Epithelial cell of proximal tubule (primary cell): ENCODE measurements at places on chromosomes 2 and 18. TPM values are rescaled to one million over a fixed set of nuclear protein-coding genes. Genes with fewer than 3 reads are reported as not detected.

Gene LOXHD1
- not detected in 2 replicates for total RNA-seq

Gene L3MBTL4
- total RNA-seq: 0.65 and 4.0 TPM in 2 replicates

Gene CCNT2
- total RNA-seq: 12.6 and 18.5 TPM in 2 replicates

Gene MAP3K19
- total RNA-seq: not detected in 2 replicates

Gene AQP4
- 0.12 and 0.29 TPM in 2 replicates for total RNA-seq

Gene ANO7
- total RNA-seq: 1.2 and 2.8 TPM in 2 replicates

Gene CCDC148
- 0.86 and 1.2 TPM in 2 replicates for total RNA-seq

Gene LDLRAD4
- under 0.01 TPM in 1 of 2 replicates, not detected in the other for total RNA-seq

Gene C2orf66
- not detected in 2 replicates for total RNA-seq

Gene SERPINB12
- total RNA-seq: not detected in 2 replicates

Gene DNAJC5G
- total RNA-seq: not detected in 2 replicates

Gene NYAP2
- total RNA-seq: not detected in 2 replicates

Gene LTBP1
- 10.5 and 43.9 TPM in 2 replicates for total RNA-seq

Gene PSMA8
- total RNA-seq: not detected in 2 replicates

Gene CCDC141
- not detected in 2 replicates for total RNA-seq

Gene EPAS1
- 33.8 and 75.7 TPM in 2 replicates for total RNA-seq

Gene CD226
- 0.12 and 1.9 TPM in 2 replicates for total RNA-seq

Gene GRB14
- total RNA-seq: 22.3 and 24.1 TPM in 2 replicates

Gene COL6A3
- 1.7 and 13.0 TPM in 2 replicates for total RNA-seq

Gene SLC4A5
- under 0.01 and 0.14 TPM in 2 replicates for total RNA-seq

Gene GPAT2
- total RNA-seq: 1.1 and 1.7 TPM in 2 replicates

Gene SCYGR6
- total RNA-seq: not detected in 2 replicates

Gene SATB2
- 1.8 and 2.7 TPM in 2 replicates for total RNA-seq

Gene SDC1
- 115 and 134 TPM in 2 replicates for total RNA-seq

Gene FIGN
- total RNA-seq: 3.2 and 7.7 TPM in 2 replicates

Gene NEU2
- not detected in 2 replicates for total RNA-seq

Gene IL1A
- 1.4 TPM in 2 replicates for total RNA-seq

Gene CSRNP3
- total RNA-seq: 1.0 and 1.6 TPM in 2 replicates

Gene SLC38A11
- 0.17 TPM in 1 of 2 replicates, not detected in the other for total RNA-seq

Gene TRMT61B
- 10.5 and 19.0 TPM in 2 replicates for total RNA-seq

Gene FEV
- not detected in 2 replicates for total RNA-seq

Gene AGXT
- total RNA-seq: not detected in 2 replicates

Gene SNORC
- total RNA-seq: 1.2 and 5.0 TPM in 2 replicates

Gene IL36B
- not detected in 2 replicates for total RNA-seq

Gene BMP10
- total RNA-seq: not detected in 2 replicates

Gene CCDC121
- 0.12 and 2.5 TPM in 2 replicates for total RNA-seq

Gene NEB
- total RNA-seq: under 0.01 and 0.07 TPM in 2 replicates

Gene CNTNAP5
- total RNA-seq: not detected in 2 replicates

Gene ZAP70
- total RNA-seq: 0.14 TPM in 1 of 2 replicates, not detected in the other

Gene TDRD15
- total RNA-seq: not detected in 2 replicates

Gene EHD3
- 4.6 and 5.0 TPM in 2 replicates for total RNA-seq

Gene APCDD1
- 0.51 TPM in 1 of 2 replicates, not detected in the other for total RNA-seq

Gene IL1F10
- not detected in 2 replicates for total RNA-seq

Gene AQP12B
- not detected in 2 replicates for total RNA-seq

Gene MBOAT2
- total RNA-seq: 23.3 and 34.9 TPM in 2 replicates

Gene MRPL33
- total RNA-seq: 222 and 290 TPM in 2 replicates

Gene DHRS9
- 0.14 and 0.35 TPM in 2 replicates for total RNA-seq

Gene CYTIP
- total RNA-seq: 1.3 and 4.8 TPM in 2 replicates

Gene LCT
- total RNA-seq: not detected in 2 replicates

Gene COL4A3
- under 0.01 and 1.1 TPM in 2 replicates for total RNA-seq

Gene CFAP221
- total RNA-seq: 0.80 TPM in 1 of 2 replicates, not detected in the other

Gene RMDN2
- total RNA-seq: 1.5 and 2.8 TPM in 2 replicates

Gene GAREM2
- 1.9 and 3.3 TPM in 2 replicates for total RNA-seq

Gene ELOA2
- not detected in 2 replicates for total RNA-seq

Gene UGT1A3
- total RNA-seq: not detected in 2 replicates

Gene TMEM163
- 0.40 and 0.65 TPM in 2 replicates for total RNA-seq

Gene MYCN
- total RNA-seq: 0.51 and 3.0 TPM in 2 replicates

Gene NETO1
- 3.3 and 11.6 TPM in 2 replicates for total RNA-seq

Gene CD28
- total RNA-seq: not detected in 2 replicates

Gene REG3G
- not detected in 2 replicates for total RNA-seq
